Activated CD4-positive, alpha-beta T cell treated with anti-CD3 and anti-CD28 coated beads, Interleukin-2, amount 10 ng/mL, durations not matched to agents 7 days and 5 days (primary cell): ENCODE measurements at places on chromosomes 12 and 14. TPM values are rescaled to one million over a fixed set of nuclear protein-coding genes. Genes with fewer than 3 reads are reported as not detected.

SCN8A gene
- total RNA-seq: 0.67 TPM

- DNase-seq: no peak
- H3K4me1 ChIP-seq: peaks cover 50% of the 10 kb centered on the region
- H3K27me3 ChIP-seq: no peaks in the 10 kb centered on the region
- H3K27ac ChIP-seq: no peak overlapping the region
- H3K36me3 ChIP-seq: no peaks in the 10 kb centered on the region
These were observed 5.5 kb upstream of the SELPLG start for GRCh38 chr12:108638997-108639822.

DNA sequence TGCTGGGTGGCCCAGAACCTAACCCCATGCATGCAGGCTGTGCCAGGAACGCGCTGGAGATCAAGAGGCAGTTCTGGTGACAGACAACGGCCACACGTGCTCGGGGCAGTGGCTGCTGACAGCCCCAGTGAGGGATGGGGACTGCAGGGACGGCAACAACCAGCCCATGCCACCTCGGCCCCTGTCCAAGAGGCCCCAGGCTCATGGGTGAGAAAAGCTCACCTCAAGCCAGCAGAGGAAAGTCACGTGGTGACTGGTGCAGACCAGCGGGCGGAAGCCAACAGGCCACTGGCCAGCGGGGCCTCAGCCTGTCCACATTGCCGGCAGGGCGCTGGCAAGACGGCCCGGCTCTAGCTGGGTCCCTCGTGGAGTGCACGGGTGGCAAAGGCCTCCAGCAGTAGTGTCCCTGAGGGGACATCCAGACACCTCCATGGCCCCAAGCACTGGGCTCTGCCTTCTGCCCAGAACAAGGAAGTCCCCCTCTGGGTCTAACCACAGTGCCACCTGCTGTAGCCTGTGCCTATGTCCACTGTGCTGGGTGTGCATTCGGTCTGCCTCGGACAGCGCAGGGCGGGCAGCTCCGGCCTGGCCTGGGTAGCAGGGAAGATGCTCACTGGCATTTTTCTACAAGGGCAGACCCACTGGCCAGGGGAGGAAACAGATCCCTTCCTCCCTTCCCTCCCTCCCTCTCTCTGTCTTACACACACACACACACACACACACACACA is 134.1 kb downstream of the NCOR2 start:
- H3K27ac ChIP-seq: no peak overlapping the region
- H3K27me3 ChIP-seq: no peaks in the 10 kb centered on the region
- no peak for DNase-seq
- H3K36me3 ChIP-seq: peaks cover 16% of the 10 kb centered on the region
- H3K4me1 ChIP-seq: no peaks in the 10 kb centered on the region

DNA sequence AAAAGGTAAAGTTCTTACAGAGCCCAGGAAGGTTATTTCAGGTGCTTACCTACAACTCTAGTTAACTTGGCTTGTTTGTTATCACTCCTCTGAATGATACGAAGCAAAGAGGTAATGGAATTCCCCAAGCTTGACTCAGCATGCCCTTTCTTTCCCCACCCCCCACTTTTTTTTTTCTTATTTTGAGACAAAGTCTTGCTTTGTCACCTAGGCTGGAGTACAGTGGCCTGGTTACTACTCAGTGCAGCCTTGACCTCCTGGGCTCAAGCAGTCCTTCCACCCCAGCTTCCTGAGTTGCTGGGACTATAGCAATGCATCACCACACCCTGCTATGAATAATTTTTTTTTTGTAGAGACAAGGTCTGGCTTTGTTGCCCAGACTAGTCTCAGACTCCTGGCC is 17.1 kb upstream of the YBX3 start:
- H3K27ac ChIP-seq: no peak overlapping the region
- H3K36me3 ChIP-seq: no peaks in the 10 kb centered on the region
- peaks cover 41% of the 10 kb centered on the region for H3K27me3 ChIP-seq
- H3K4me1 ChIP-seq: no peaks in the 10 kb centered on the region
- no peak for DNase-seq

- H3K36me3 ChIP-seq: no peaks in the 10 kb centered on the region
- H3K4me1 ChIP-seq: peaks cover 2% of the 10 kb centered on the region
- H3K4me3 ChIP-seq: no peak overlapping the region
These were observed 224.3 kb upstream of the DCN start for GRCh38 chr12:91406920-91407341.
